ENCODE measurements at places on chromosomes 3 and 15.

DNA sequence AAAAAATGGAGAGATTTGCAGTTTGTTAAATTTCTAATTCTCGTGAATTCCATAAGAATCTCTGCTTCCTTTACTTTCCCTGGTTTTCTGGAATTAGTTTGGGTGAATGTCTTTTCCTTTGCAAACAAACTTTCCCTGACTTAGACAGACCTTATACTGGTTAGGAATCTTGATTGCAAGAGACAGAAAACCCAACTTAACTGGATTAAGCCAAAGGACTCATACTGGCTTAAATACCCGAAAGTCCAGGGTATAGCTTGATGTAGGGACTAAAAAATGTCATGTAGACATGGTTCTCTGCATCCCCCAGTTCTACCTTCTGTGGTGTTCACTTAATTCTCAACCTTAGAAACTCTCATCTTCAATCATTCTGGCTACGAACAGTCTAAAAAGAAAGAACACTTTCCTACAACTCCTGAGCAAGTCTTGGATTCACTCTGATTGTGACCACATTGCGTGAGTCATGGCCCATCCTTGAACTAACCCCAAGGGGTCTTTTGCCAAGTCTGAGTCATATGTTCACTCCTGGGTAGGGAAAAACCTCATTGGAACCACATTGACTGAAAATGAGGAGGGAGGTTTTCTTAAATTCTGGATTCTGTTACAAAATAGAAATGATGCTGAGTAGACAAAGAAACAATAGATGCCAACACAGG is 136.0 kb upstream of the DAZL start:
- DNase-seq, result no peak

- no peak for DNase-seq
These were observed 77.8 kb downstream of the WWTR1 start for GRCh38 chr3:149579838-149580542.

GRCh38 chr15:96365781-96366525 is 35.5 kb downstream of the NR2F2 start:
- DNase-seq, result no peak

- DNase-seq, result no peak
These were observed 1050.2 kb downstream of the AGBL1 start for GRCh38 chr15:87129916-87130315.

GRCh38 chr3:72953325-72953956 is 43.2 kb upstream of the PPP4R2 start:
- DNase-seq, result no peak
